ENCODE measurements at places on chromosomes 5 and 9. TPM values are rescaled to one million over a fixed set of nuclear protein-coding genes. Genes with fewer than 3 reads are reported as not detected.

DNA sequence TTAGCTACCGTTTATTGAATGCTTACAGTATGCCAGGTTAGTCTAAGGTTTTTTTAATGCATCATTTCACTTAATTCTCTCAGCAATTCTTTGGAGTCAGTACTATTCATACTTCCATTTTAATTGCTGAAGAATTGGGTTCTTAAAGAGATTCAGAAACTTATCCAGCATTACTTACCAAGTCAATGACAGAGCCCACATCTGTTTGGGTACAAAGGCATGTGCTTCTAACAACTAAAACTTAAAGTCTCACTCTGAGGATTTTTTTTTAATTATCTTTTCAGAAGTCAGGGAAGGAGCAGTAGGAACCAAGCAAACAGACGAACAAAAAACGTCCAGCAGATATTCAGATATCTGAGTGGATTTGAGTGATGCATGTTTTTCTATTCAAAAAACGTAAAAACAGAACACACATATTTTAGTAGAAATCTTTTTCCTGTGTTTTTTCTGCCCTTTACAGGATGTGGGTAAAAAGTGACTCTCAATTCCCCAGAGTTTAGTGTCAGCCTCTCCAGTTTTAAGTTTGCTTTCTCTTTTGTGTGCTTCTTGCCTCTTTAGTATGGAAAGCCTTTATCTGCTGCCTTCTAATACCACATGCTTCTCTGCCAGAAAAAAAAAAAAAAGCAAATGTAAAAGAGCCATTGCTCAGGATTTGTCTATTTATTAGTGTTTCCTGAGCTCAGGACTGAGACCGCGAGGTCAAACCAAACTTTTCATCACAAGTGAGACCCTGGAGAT, 118.0 kb downstream of the PRKACG start:
- no peak for DNase-seq

GRCh38 chr9:136741883-136742571, 713 bp downstream of the LCN10 start:
- peak; percentile 56 for DNase-seq

DNA sequence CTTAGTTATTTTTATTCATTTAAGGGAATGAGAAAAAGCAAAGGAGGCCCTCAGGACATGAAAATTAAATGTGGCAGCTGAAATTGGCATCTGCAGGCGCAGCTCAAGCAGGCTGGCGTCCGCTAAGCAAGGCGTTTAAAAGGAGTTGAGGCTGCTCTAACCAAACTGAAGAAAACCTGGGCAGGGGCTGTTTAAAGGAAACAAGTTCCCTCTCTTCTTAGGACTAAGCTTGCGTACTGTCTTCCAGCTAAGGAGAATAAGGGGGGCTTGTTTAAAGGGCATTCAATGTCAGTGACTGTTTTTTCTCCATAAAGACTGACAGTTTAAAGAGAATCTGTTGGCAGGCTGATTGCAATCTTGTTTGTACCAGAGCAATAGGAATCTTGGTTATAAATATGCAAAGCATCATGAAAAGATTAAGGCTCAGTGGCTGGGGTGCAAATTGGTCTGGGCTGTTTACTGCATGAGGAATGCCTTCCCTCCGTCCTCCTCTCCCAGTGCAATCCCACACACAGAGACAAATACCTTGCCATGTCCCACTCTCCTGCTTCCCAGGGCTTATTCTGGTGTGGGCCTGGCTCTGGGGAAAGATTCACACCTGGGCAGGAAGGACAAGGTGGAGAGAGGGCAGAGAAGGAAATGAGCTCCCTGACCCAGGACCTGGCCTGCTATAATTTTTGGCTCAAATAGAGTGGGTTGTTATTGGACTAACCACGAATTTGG, 85.9 kb upstream of the LIFR start:
- DNase-seq = no peak

- no peak for DNase-seq
Measured at GRCh38 chr5:148913985-148914431, 87.6 kb downstream of the ADRB2 start.

- DNase-seq = no peak
Measured at GRCh38 chr9:75071530-75072122, 16.3 kb downstream of the NMRK1 start.

DNA sequence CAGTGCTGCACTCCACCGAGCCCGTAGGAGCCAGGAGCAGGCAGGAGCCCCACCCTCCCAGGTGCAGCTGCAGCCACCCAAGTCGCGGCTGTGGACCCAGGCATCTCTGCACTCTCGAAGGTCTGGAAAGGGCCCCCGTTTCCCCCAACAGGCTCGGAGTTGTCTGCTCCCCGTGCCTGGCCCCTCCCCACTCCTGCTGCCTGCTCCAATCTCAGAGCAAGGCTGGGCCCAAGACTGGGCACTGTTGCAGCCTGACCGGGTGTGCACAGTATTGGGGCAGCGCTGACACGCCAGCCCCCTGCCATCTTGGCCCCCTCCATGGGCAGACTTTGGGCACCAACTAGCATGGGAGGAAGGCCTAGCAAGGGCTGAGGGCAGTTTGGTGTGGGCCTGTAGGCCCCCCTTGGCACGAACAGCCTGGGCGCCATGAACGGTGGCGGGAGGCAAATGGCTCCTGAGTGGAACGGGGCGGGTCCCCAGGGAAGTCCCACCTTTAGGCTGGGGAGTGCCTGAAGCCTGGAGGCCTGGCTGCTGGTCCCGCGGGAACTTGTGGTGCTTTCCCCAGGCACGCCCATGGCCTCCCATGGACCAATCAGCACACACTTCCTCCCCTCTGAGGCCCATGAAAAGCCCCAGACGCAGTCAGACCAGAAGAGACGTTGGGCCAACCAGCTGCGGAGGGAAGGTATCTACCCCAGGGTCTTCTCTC, 60.4 kb downstream of the PSAT1 start:
- DNase-seq = no peak

GRCh38 chr9:137464291-137464999, 5.3 kb upstream of the NSMF start:
- DNase-seq = peak; percentile 48

DNA sequence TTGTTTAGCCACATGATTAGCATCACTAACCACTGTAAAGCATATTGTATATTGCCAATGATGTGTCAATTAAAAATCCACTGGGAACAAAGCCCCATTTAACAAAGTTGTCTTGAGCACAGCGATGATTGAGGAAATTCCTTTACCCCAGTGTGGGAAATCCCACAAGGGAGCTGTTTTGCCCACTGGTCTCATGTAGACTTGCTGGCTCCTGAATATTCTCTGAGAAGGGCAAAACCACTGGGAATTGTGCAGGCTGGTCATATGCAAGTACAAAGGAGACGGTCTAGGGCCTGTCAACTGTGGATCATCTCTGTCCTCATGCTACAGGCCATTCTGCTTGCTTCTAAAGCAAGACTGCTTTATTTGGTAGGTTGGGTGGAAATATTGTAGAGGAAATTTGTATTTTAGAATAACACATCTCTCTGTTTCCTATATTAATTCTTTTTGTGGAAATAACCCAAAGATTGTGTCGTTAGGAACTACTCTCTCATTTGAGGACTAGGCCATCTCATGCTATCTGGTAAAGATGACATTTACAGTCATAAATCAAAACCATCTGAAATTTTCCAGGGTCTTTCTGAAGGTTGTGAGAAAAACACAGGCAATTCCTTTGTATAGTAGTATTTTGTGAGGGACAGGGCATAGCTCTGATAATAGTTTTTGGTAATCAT, 60.2 kb downstream of the PARP8 start:
- no peak for DNase-seq

DNA sequence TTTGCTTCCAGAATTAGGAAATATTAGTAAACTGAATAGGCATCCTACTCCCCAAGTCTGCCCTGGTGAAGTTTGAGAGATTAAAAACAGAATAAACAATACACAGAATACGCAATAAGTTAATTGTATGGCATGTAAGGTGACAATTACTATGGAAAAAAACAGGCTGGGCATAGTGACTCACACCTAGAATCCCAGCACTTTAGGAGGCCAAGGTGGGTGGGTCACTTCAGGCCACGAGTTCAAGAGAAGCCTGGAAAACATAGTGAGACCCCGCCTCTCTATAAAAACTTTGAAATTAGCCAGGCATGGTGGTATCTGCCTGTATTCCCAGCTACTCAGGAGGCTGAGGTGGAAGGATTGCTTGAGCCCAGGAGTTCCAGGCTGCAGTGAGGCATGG, 64.2 kb upstream of the SUSD1 start:
- DNase-seq = no peak

DNA sequence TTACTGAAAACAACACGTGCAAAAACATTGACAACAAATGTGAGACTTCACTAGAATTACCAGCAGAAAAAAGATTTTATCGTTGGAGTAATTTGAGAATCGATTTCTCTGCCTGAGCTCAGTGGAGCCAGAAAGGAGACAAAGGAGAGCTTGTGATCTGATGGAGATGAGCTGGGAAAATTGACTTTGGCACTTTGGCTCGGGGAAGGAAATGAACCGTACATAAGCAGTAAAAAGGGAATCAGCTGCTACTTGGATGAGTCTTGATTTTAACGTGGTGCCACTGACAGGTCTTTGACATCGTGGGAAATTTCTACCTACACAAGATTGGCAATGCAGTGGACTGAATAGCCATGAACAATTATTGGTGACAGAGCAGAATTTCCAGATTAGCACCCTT, 244.7 kb upstream of the RPS23 start:
- DNase-seq = no peak

DNA sequence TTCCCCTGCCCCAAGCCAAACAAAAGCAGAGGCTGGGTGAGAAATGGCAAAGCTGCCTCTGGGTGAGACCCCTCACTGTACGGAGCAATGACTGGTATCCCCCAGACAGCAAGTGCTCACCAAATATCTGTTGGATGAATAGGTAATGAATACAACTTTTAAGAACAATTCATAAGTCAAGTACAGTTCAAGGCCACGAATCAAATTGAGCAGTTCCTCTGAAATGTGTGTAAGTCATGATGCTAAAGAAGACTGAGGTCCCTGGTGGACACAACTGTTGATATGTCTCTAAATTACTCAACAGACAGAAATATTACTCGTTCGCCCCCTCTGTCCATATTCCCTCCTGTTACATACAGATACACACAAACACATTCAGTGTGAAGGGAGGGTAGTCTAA, 160.7 kb downstream of the GLIS3 start:
- no peak for DNase-seq

- peak; percentile 62 for DNase-seq
Measured at GRCh38 chr5:34655354-34655991, 655 bp upstream of the RAI14 start.

- DNase-seq = no peak
Measured at GRCh38 chr5:116038817-116039216, 6.5 kb downstream of the ARL14EPL start.

GRCh38 chr9:33785914-33786313, 9.4 kb upstream of the PRSS3 start:
- no peak for DNase-seq

GRCh38 chr9:137169896-137170358, at the start of gene LRRC26:
TSS of gene LRRC26 (minus strand) at chr9:137170051. CDS start at chr9:137169943, 108 bp downstream.
- no peak for DNase-seq

- no peak for DNase-seq
Measured at GRCh38 chr9:120396931-120397330, 183.0 kb downstream of the CDK5RAP2 start.

- no peak for DNase-seq
Measured at GRCh38 chr9:135076143-135076875, 11.2 kb upstream of the OLFM1 start.

- peak; percentile 79 for DNase-seq
Measured at GRCh38 chr5:177429248-177430040, 3.0 kb downstream of the GRK6 start.

DNA sequence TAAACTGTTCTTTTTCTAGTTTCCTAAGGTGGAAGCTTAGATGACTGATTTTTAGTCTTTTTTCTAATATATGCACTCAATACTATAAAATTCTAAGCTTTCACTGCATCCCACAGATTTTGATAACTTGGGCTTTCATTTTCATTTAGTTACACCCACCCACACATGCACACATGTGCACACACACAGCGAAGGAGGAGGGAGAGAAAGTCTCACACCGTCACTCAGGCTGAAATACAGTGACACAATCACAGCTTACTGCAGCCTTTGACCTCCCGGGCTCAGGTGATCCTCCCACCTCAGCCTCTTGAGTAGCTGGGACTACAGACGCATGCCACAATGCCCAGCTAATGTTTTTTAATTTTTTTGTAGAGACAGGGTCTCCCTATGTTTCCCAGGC, 96.5 kb downstream of the SMIM23 start:
- DNase-seq = no peak

DNA sequence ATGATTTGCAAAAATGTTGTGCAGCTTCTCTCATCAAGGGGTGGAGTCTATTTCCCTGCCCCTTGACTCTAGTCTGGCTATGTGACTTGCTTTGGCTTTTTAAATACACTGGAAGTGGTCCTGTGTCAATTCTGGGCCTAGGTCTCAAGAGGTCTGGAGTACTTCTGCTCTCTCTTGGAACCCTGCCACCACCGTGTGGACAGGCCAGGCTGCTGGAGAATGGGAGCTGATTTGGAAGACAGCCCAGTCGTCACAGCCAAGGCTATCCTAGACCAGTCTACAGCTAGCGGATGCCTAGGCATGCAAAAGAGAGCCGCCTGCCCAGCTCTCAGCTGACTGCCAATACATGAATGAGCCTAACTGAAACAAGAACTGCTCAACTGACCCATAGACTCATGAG, 56.7 kb upstream of the CLINT1 start:
- DNase-seq = peak; percentile 97

- no peak for DNase-seq
Measured at GRCh38 chr9:109455861-109456260, 42.2 kb downstream of the PTPN3 start.

DNA sequence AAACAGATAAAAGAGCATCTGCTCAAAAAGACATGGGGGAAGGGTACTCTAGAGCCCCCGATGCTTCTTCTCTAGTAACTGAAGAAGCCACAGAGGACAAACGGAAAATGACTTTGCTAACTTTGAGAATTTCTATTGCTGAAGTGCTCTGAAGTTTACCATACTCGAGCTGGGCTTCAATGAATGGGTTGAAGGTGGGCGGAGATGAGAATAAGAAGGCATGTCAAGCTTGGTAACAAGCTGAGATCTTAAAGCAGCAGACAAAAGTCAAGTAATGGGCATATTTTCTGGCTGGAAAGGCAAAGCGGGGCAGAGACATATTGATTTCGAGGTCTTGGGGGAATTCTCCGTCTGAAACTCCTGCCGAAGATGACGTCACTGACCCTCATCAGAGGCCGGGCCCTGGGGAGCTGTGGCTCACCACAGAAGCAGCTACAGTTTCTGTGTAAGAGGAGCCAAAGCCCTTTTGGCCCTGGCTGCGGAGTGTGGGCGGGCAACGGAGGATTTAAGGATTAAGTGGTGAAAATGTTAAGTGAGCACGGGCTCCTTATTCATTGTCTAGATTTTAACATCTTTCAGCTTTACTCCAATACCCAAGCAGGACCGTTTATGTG, 115.8 kb upstream of the SLIT3 start:
- peak; percentile 89 for DNase-seq

GRCh38 chr5:122126756-122127321, 2.5 kb upstream of the ZNF474 start:
- peak; percentile 68 for DNase-seq

PCDHGA6 gene
- 3.7 TPM for total RNA-seq

MIGA2 gene
- total RNA-seq = 40.7 TPM

CDKN2B gene
- 1.4 TPM for total RNA-seq

ENHO gene
- 1.6 TPM for total RNA-seq

RAI14 gene
- 22.7 TPM for total RNA-seq

MEIKIN gene
- not detected for total RNA-seq

SPINK6 gene
- not detected for total RNA-seq

TAF11L5 gene
- not detected for total RNA-seq

STOM gene
- total RNA-seq = 193 TPM

PCDHB13 gene
- total RNA-seq = 5.6 TPM

TXNDC8 gene
- total RNA-seq = not detected

PCDHGA10 gene
- 3.9 TPM for total RNA-seq

ZNG1F gene
- 2.9 TPM for total RNA-seq

ARHGEF39 gene
- total RNA-seq = 0.29 TPM

GRIA1 gene
- 0.44 TPM for total RNA-seq

SHROOM1 gene
- 5.3 TPM for total RNA-seq

Data from right cardiac atrium (tissue), 5 donors.